ENCODE measurements at places on chromosomes 12 and 14.

- no peak for DNase-seq
Observed at GRCh38 chr12:49951411-49952240, 1.1 kb downstream of the AQP2 start.

- no peak for DNase-seq
Observed at GRCh38 chr14:59439256-59439965, 25.8 kb downstream of the GPR135 start.

- peak; percentile 4 for DNase-seq
Observed at GRCh38 chr12:21330682-21331253, 3.9 kb downstream of the SLCO1A2 start.

DNA sequence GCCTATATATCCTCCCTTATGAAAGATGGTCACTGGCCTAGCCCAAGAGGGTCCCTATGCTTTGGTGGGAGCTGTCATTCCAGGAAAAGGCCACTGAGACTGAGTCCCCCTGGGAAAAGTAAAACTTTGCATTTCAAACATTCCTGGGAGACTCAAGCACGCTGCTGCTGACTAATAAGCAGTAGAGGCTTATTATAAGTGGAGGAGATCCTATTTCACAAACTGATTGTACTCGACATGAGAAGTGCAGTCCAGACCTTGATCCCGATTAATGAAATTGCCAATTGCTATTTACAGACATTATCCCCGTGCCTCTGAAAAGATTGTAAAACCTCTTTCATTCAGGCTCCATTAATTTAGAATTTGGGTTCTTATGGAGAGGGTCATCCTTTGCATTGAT lies 96.6 kb downstream of the EMP1 start:
- no peak for DNase-seq

- DNase-seq = no peak
Observed at GRCh38 chr12:13093848-13094220, 9.6 kb downstream of the GSG1 start.

GRCh38 chr12:105235732-105236476 lies at the start of gene APPL2:
Gene APPL2 (minus strand): TSS chr12:105236174. CDS start chr12:105236012, 162 bp downstream.
- peak; percentile 24 for DNase-seq

DNA sequence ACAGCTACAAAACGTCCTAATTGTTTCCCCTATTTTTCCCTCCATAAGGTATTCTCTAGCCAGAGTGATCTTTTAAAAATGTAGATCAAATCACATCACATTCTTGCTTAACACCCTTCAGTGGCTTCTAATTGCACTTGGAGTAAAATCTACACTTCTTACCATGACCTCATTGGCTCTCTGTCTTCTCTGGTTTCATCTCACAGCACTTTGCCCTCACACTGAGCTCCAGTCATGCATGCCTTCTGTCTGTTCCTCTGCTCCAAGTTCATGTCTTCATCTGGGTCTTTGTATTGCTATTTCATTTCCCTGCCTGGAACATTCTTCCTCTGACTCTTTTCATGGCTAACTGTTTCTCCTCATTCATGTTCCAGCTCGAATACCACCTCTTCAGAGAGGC lies 220.4 kb upstream of the GARIN6 start:
- DNase-seq = no peak

GRCh38 chr12:122876731-122877130 lies 19.2 kb downstream of the VPS37B start:
- DNase-seq = no peak

DNA sequence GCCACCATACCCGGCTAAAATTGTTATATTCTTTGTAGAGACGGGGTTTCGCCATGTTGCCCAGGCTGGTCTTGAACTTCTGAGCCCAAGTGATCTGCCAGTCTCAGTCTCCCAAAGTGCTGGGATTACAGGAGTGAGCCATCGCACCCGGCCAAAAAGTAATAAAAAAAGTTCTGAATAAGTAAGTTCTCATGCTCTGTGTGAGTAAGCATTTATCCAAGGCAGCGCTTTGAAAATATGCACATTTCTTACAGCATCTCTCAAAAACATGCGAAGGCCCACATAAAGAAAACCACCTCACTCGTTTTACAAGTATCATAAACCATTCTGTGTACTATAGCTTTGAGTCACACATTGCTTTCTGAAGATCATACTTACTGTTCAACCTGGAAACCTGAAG lies 8.6 kb downstream of the GIT2 start:
- DNase-seq = no peak

- DNase-seq = peak; percentile 89
Observed at GRCh38 chr12:113299619-113300237, 35.2 kb downstream of the SLC8B1 start.

DNA sequence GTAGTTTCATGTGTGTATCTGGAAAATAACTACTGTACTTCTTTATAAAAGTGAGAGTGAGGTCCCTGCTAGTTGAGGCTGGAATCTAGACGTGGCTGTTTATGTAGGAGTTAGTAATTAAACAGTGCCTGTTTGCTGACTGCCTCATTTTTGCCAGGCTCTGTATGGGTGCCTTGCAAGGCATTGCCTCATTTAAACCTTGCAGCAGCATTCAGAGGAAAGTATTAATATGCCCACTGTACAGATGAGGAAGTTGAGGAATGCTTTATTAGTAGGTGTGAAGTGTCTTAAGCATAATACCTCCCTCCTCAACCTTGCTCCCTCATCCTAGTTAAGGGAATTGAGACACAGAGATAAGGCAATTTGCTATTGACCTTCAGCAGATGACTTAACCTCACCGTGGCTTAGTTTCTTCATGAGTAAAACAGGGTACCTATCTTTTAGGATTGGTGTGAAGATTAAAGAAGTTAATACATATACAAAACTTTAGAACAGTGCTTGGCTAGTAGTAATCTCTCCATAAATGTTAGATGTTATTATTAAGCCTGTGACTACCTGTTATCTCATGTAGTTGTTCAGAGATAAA lies 28.7 kb downstream of the PPM1A start:
- DNase-seq = no peak

DNA sequence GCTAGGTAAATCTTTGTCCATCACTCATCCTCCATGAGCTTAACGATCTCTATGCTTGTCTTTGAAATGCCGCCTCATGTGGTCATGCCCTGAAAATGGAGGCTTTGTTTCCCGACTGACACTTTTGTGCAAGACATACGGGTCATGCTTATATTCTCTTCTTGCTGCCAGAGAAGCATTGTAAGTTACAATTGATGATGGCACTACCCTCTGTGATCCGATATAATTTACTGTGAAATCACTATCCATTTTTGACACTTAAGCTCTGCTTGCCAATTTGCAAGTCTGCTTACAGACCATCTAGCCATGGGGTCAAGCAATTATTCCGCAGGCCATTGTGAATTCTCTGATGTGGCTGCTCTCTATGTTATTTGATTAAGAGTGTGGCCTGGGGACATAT lies 650.0 kb downstream of the FLRT2 start:
- no peak for DNase-seq

DNA sequence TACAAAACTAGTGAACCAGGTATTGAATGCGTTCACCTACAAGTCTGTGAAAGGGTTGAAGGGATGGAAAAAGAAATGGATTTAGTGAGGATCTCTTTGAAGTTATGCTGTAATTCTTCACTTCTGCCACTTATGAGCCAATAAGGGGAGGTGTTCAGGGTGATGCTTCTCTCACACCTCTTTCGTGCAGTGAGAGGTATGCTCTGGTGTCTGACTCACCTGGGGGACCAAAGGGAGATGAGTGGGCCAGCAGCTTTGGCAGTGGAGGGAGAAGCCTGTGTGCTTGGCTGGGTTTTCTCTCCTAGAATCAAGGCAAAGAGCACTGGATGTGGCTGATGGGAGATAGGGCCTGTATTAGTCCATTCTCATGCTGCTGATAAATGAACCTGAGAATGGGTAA lies 45.4 kb downstream of the E2F7 start:
- no peak for DNase-seq

- peak; percentile 69 for DNase-seq
Observed at GRCh38 chr14:51873221-51873893, 12.9 kb downstream of the GNG2 start.

GRCh38 chr12:89461649-89462612 lies 62.7 kb downstream of the GALNT4 start:
- peak; percentile 64 for DNase-seq

DNA sequence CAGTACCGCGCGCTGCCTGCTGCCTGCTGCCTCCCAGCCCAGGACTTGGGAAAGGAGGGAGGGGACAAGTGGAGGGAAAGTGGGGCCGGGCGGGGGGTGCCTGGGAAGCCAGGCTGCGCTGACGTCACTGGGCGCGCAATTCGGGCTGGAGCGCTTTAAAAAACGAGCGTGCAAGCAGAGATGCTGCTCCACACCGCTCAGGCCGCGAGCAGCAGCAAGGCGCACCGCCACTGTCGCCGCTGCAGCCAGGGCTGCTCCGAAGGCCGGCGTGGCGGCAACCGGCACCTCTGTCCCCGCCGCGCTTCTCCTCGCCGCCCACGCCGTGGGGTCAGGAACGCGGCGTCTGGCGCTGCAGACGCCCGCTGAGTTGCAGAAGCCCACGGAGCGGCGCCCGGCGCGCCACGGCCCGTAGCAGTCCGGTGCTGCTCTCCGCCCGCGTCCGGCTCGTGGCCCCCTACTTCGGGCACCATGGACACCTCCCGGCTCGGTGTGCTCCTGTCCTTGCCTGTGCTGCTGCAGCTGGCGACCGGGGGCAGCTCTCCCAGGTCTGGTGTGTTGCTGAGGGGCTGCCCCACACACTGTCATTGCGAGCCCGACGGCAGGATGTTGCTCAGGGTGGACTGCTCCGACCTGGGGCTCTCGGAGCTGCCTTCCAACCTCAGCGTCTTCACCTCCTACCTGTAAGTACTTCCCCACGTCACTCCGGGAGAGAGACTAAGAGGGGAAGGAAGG lies at the start of gene LGR5:
TSS of gene LGR5 (plus strand) at position 186 of the 732 bp plus-strand sequence. CDS start at position 469, 283 bp downstream.
- no peak for DNase-seq

DNA sequence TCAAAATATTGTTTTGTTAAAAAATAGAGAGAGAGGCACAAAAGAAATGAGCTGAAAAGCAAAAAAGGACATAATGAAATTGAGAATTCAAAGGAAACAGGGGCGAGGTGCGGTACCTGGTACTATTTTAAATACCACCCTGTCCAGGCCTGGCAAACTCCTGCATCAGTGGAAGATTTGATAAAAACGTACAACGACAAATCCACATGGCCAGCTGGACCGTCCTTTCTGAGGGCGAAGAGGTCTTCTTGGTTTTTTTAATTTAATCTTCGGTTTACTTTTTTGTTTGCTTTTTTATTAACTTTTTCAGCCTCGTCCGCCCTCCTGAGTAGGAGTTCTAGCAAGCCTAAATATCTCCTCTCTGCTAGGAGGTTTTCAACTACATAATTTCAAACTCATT lies 11.9 kb downstream of the BCL11B start:
- peak; percentile 50 for DNase-seq

- DNase-seq = no peak
Observed at GRCh38 chr14:103519043-103519836, 3.4 kb downstream of the CKB start.

- DNase-seq = no peak
Observed at GRCh38 chr12:93448796-93449195, 7.0 kb upstream of the UBE2N start.

DNA sequence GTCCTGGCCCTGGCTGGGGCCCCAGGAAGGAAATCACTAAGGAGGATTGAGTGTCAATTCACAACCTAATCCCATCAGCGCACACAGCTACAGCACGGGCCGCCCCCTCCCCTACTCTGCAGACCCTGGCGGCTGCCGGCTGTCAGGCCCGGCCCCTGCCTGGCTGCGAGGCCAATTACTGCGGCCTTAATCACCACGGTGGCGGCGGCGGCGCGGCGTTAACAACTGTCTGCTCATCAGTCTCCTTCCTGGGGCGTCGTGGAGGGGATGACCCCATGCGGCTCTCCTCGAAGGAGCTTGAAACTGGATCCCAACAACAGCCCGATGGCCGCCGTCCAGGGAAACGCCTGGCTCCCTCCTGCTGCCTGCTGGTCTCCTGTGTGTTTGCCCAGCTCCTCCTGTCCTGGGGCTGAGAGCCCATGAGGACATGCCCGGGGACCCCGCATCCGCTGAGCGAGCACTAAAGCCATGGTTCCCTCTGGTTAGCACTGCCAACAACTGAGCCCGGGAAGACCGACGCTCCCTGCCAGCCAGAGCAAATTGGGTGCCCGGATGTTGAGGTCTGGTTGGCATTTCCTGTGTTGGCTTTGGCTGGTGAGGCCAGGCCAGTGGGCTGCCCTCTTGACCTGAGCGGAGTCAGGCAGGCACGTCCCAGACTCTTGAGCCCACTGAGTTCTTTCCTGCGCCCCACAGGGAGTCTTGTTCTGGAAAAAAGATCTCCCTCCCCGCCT lies 21.8 kb upstream of the EIF2B2 start:
- DNase-seq = no peak

DNA sequence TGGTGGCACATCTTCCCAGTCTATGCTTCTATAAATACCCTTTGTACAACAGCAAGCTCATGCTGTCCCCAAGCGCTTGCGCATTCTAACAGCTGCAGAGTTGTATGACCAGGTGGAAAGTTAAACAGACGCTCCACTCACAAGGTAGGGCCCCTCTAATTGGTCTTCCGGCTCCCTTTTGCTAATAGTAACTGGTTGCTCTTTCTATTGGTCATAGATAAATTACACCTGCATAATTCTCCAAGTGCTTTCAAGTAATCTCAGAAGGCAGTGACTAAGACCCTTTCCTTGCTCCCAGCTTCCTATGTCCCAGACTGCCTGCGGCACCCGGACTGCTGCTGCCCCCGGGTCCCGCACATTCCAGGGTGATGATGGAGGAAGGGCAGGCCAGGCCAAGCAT lies 6.1 kb upstream of the TSPAN9 start:
- no peak for DNase-seq

GRCh38 chr12:103373088-103373523 lies 122.7 kb downstream of the C12orf42 start:
- no peak for DNase-seq

- DNase-seq = no peak
Observed at GRCh38 chr12:23431006-23431405, 518.5 kb downstream of the SOX5 start.

DNA sequence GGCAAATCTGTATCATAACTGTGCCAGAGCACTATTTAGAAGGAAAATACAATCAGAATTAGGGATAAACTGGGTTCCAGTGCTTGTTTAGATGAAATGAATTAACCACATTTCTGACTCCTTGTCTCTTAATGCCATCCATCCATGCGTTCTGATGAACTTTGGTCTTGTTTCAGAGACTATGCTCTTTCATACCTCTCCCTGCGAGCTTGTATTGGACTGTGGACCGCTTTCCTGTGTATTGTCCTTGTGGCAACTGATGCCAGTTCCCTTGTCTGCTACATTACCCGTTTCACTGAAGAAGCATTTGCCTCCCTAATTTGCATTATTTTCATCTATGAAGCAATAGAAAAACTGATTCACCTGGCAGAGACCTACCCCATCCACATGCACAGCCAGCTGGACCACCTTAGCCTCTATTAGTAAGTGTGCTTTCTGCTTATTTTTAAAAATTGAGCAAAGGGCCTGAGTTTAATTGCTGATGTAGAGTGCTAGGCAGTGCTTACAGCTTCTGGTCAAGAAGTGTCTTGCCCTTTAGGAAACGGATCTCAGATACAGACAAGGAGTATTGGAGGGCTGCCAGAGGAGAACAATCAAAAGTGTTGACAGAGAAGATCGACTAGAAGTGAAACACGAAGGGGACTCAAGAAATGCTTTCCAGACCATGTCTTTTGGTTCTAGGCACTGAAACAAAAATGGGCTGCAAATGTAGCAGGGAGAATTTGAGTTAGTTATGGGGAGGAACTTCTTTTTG lies 46.7 kb downstream of the SLC4A8 start:
- no peak for DNase-seq

GRCh38 chr12:132776816-132777568 lies 15.4 kb upstream of the ANKLE2 start:
- DNase-seq = no peak

- DNase-seq = no peak
Observed at GRCh38 chr14:23177181-23177580, 6.3 kb downstream of the SLC7A8 start.

GRCh38 chr14:105876158-105876557 lies 349.8 kb downstream of the TMEM121 start:
- no peak for DNase-seq
